Cardiac atrium fibroblast (primary cell): ENCODE measurements at places on chromosomes 3 and 15. TPM values are rescaled to one million over a fixed set of nuclear protein-coding genes. Genes with fewer than 3 reads are reported as not detected.

Gene SETD2
- total RNA-seq = 15.3 and 15.7 TPM in 2 replicates

Gene IL16
- 1.1 and 2.2 TPM in 2 replicates for total RNA-seq

Gene MELTF
- total RNA-seq = 32.1 and 60.3 TPM in 2 replicates

Gene ITIH1
- not detected in 2 replicates for total RNA-seq

Gene CCR2
- not detected in 2 replicates for total RNA-seq

Gene DNAJB11
- total RNA-seq = 59.5 and 63.9 TPM in 2 replicates

Gene DHX30
- total RNA-seq = 37.7 and 44.9 TPM in 2 replicates

Gene HES1
- 24.1 and 40.4 TPM in 2 replicates for total RNA-seq

Gene ST3GAL6
- total RNA-seq = 10.7 and 20.6 TPM in 2 replicates

Gene ARRDC4
- 16.2 and 25.3 TPM in 2 replicates for total RNA-seq

Gene RYK
- 50.9 and 59.9 TPM in 2 replicates for total RNA-seq

Gene ISL2
- total RNA-seq = 0.49 and 0.72 TPM in 2 replicates

Gene ISLR2
- total RNA-seq = 0.16 TPM in 1 of 2 replicates, not detected in the other

Gene WWTR1
- 44.2 and 74.7 TPM in 2 replicates for total RNA-seq
